ENCODE measurements at places on chromosomes 11 and 22.
A peak's percentile ranks its signal among the peaks of the same experiment; 100 is the strongest.

DNA sequence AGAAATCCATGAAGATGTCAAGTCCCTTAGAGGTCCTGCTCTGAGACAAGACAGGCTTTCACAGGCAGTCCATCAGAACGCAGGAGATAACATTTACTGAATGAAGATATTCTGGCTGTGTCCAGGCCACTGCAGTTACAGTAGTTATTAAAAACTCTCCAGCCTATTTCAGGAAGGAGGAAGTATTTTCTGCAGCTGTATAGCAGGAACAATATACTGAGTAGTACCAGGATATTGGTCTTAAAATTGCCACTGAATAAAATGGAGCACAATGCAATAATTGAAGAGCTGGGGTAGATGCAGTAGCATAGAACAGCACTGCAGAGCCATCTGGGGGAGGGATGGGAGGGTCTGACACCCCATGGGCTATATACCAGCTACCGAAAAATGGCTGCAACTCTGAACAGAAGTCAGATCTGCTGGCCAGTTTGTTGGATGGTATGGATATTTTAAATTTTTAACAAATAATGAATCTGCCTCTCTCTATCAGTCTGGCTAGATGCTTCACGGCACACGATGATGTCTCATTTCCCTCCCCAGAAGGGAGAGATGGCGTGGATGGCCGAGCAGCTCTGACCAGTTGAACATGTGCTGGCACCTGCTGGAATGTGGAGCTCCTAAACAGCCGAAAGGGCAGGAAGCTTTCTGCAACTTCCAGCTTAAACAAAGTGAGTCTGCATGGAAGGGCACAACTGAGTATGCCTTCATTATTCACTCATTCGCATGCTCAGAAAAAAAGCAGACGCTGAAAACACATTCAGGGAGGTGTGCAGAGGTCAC, 342.1 kb upstream of the SYN3 start:
- DNase-seq, result no peak

- DNase-seq, result peak; percentile 96
Measured at GRCh38 chr22:38298312-38299005, 18.8 kb downstream of the CSNK1E start.

DNA sequence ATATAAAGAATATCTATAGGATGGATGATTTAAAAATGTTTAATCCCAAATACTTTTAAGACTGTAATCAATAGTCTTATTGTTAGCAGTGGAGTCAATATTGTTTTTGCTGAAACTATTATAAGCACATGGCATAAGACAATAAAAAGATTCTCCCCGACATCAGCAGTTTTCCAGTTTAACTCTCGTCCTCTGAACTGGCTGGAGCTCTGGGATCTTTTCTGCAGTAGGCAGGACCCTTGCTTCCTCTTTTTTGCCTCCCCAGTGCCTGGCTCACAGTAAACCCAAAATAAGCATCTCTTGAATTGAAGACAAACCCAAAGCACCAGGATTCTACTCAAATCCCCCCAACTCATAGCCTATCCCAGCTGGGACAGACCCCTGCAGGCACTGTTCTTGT, 32.9 kb downstream of the KCNJ1 start:
- DNase-seq, result no peak

DNA sequence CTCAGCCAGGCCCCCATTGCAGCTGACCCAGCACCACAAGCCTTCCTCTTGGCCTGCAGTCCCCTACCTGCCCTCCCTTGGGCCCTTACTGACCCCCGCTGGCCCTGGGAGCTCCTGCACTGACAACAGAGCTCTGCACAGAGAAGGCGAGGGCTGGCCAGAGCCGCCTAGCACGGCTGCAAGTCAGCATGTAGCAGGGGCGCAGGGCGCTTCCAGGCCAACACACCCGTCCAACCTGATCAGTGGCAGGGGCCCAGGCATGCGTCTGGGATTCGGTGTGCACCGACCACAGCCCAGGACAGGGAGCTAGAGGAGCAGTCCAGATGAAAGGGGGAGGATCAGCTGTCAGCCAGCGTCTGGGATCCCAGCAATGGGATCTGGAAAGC, 7.6 kb downstream of the WNT7B start:
- DNase-seq, result peak; percentile 53

GRCh38 chr11:14446701-14447169, 52.9 kb downstream of the COPB1 start:
- no peak for DNase-seq

Measured in mesendoderm (in vitro differentiated cells).